Panc1 (cell line): ENCODE measurements at places on chromosomes 13 and 19.

DNA sequence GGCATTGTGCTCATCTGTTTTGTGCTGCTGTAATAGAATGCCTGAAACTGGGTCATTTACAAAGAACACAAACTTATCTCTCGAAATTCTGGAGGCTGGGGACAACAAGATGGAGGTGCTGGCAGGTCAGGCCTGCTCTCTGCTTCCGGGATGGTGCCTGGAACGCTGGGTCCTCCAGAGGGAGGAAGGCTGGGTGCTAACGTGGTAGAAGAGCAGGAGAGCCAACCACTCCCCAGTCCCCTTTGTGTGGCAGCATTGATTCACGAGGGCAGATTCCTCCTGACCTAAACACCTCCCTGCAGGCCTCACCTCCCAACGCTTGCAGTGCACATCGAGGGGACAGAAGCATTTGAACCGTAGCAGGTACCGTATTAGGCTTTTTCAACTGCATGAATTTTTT, 34.1 kb upstream of the TFDP1 start:
- DNase-seq = no peak

GRCh38 chr19:55333870-55334269, 5.8 kb upstream of the KMT5C start:
- DNase-seq = no peak

- no peak for DNase-seq
Measured at GRCh38 chr13:95516021-95516420, 36.5 kb upstream of the CLDN10 start.

GRCh38 chr13:39496506-39496905, 106.5 kb downstream of the LHFPL6 start:
- no peak for DNase-seq

- no peak for DNase-seq
Measured at GRCh38 chr13:67283637-67284036, 53.5 kb upstream of the PCDH9 start.

- no peak for DNase-seq
Measured at GRCh38 chr13:51804295-51805172, 571 bp upstream of the DHRS12 start.

DNA sequence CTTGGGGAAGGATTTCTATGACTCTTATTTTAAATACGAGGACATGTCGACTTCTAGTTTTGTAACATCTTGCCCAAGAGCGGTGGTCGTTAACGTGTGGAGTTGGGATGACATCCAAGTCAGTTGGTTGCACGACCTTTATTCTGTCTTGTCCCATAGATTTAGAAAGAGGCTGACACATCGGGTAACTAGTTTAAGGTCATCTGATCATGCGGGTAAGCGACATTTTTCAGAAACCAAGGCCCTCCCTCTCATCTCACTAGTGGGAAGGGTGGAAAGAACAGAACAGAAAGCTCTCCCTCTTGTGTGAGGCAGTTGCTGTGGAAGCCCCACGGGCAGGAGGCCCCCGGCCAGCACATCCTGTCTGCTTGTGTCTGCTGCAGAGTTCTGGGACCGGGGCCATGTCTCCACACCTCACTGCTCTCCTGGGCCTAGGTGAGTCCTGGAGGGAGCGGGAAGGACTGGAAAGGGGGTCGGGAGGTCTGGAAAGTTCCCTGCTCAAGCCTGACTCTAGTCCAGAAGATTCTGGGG, at the start of gene LAIR2:
Gene LAIR2 (plus strand): TSS at position 314 of the 531 bp plus-strand sequence. CDS start 88 bp downstream, at position 402.
- DNase-seq = no peak

DNA sequence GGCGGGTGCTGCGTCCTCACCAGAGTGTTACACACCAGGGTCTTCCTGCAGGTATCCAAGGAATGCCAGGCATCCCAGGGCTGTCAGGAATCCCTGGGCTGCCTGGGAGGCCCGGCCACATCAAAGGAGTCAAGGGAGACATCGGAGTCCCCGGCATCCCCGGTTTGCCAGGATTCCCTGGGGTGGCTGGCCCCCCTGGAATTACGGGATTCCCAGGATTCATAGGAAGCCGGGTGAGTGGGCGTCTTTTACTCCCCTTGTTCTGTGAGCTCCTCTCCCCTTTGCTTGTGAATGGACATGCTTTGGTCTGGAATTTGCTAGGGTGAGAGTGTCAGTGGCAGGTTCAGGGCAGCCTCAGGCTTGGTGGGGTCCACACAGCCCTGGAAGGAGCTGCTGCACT, 75.9 kb downstream of the RAB20 start:
- no peak for DNase-seq
